Dermis blood vessel endothelial cell (primary cell): ENCODE measurements at places on chromosomes 11 and 22. TPM values are rescaled to one million over a fixed set of nuclear protein-coding genes. Genes with fewer than 3 reads are reported as not detected.

C1QTNF5 gene
- total RNA-seq, result 60.2 and 127 TPM in 2 replicates

FDXACB1 gene
- total RNA-seq, result 1.9 and 2.0 TPM in 2 replicates

TIMM10B gene
- 26.4 and 32.5 TPM in 2 replicates for total RNA-seq

B3GAT1 gene
- total RNA-seq, result not detected in 2 replicates

STK33 gene
- 0.51 and 1.1 TPM in 2 replicates for total RNA-seq

GRAMD1B gene
- total RNA-seq, result 3.7 and 10.3 TPM in 2 replicates
